ENCODE measurements at places on chromosomes 3 and 15. TPM values are rescaled to one million over a fixed set of nuclear protein-coding genes. Genes with fewer than 3 reads are reported as not detected.

KBTBD12 gene
- polyA plus RNA-seq = not detected

GRCh38 chr15:66574596-66574950, 8.8 kb upstream of the LCTL start:
- no peak for DNase-seq
- H3K4me3 ChIP-seq = no peak overlapping the region
- H3K36me3 ChIP-seq = no peaks in the 10 kb centered on the region
- no peaks in the 10 kb centered on the region for H3K4me1 ChIP-seq
- no peaks in the 10 kb centered on the region for H3K27me3 ChIP-seq

- H3K27ac ChIP-seq = no peak overlapping the region
- no peak overlapping the region for H3K4me3 ChIP-seq
- no peaks in the 10 kb centered on the region for H3K27me3 ChIP-seq
Measured at GRCh38 chr15:99344639-99345038, 93.4 kb downstream of the LRRC28 start.

DNA sequence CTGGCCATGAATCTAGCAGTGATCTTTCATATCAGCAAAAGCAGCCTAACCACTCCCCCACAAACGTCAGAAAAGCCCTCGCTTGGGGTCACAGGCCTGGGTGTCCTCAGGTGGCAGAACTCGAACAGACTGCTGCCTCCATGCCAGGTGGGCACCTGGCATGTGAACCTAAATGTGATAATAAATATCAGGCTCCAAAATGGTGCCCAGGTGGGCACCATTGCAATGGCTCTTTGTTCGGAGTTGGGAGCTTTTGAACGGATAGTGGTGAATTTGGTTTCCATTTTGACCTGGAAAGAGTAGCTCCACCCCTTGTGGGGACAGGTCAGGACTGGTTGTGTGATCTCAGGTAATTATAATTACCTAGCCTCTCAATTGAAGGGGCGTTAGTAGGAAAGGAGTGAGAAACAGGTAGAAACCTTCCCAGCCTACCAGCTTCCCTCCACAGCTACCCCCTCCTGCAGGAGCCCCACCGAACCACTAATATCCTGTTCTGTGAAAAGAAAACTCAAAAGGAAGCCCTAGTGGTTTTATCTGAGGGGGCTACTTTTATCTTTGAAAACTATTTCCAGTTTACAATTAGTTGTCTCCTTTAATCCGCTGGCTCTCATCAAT, 18.1 kb downstream of the MYO1E start:
- H3K4me1 ChIP-seq = peaks cover 19% of the 10 kb centered on the region
- no peak for DNase-seq
- H3K36me3 ChIP-seq = no peaks in the 10 kb centered on the region
- H3K4me3 ChIP-seq = no peak overlapping the region

- H3K36me3 ChIP-seq = no peaks in the 10 kb centered on the region
- H3K27me3 ChIP-seq = no peaks in the 10 kb centered on the region
Measured at GRCh38 chr3:21345382-21345976, 405.5 kb downstream of the ZNF385D start.

Measured in CD14-positive monocyte (primary cell).